Transverse colon (tissue), 4 donors: ENCODE measurements at places on chromosomes 13 and 19.
A peak's percentile ranks its signal among the peaks of the same experiment; 100 is the strongest.

GRCh38 chr19:18239303-18239702 is 13.1 kb upstream of the PDE4C start:
- no peaks in the 10 kb centered on the region for H3K4me1 ChIP-seq
- H3K27ac ChIP-seq, result no peak overlapping the region
- H3K36me3 ChIP-seq, result no peaks in the 10 kb centered on the region
- no peak overlapping the region for H3K4me3 ChIP-seq
- DNase-seq, result no peak

DNA sequence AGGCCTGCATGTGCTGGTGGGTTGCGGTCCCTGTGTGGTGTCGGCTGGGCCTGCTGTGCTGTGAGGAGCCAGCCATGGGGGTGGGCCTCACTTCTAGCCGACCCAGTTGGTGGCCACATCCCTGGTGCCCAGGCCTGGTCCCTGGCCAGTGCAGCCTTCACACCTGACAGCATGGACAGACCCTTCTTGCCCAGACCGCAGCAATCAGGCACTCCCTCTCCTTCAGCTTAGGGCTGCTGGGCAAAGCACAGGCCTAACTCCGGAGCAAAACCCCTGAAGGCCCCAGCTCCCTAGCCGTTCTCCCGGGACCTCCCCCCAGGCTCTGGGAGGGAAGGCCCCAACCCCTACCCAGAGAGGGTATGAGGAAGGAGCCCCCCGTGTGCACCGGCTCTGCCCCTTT is 6.6 kb upstream of the MCF2L start:
- no peaks in the 10 kb centered on the region for H3K4me1 ChIP-seq
- no peaks in the 10 kb centered on the region for H3K36me3 ChIP-seq
- H3K27ac ChIP-seq, result no peak overlapping the region
- no peaks in the 10 kb centered on the region for H3K27me3 ChIP-seq

DNA sequence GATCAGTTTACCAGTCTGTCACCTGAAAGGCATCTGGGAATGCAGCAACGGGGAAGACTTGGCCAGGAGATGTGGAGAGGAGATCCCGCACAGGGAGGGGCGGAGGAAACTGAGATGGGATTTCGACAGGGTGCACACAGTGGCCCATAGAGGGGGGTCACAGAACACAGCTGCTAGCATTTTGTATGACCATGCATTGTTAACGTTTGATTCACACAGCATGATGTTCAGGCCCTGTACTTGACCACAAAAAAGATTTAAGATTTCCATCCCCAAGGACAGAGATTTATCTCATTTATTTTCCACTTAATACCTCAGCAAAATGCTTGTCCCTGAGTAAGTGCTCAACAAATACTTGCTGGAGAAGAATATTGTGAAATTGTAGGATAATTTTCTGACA is 63.2 kb downstream of the RAB20 start:
- H3K4me3 ChIP-seq, result no peak overlapping the region
- no peak overlapping the region for H3K27ac ChIP-seq
- no peaks in the 10 kb centered on the region for H3K4me1 ChIP-seq
- no peaks in the 10 kb centered on the region for H3K27me3 ChIP-seq
- no peak for DNase-seq

GRCh38 chr19:19508217-19508616 is 7.1 kb downstream of the TSSK6 start:
- H3K4me3 ChIP-seq, result no peak overlapping the region
- peaks cover 3% of the 10 kb centered on the region for H3K4me1 ChIP-seq
- no peak overlapping the region for H3K27ac ChIP-seq
- peaks cover 13% of the 10 kb centered on the region for H3K36me3 ChIP-seq
- no peaks in the 10 kb centered on the region for H3K27me3 ChIP-seq
- DNase-seq, result no peak

DNA sequence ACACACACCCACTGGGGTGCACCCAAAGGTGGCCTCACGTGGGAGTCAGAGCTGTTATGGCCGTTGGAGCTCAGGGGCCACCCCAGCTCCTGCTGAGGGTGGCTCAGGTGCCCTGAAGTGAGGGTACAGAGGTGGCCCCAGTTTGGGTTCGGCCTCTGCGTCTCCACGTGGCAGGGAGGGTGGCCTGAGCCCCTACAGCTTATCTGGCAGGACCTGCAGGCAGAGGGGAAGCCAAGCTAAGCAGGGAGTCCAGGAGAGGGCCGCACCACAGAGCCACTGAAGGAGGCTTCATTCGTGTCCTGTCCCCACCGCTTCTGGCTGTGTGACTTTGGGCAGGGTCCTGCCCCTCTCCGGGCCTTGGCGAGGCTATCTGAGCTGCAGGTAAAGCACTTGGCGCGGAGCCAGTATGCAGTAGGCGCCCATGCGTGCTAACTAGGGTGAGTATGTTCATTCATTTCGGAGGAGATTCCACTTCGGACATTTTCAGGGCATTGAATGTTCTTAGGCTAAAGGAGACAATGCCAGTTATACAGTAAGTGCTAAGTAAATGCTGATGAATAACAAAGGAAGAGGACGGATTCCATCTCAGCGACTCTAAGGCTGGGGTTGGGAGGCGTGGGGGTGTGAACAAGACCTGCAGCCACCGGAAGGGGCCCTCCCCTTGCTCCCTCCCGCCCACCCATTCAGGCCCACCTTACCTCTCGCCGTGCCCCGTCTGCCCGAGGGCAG is 4.9 kb downstream of the REX1BD start:
- no peaks in the 10 kb centered on the region for H3K36me3 ChIP-seq
- H3K27ac ChIP-seq, result peak overlapping the region; percentile 28
- peak overlapping the region; percentile 46 for H3K4me3 ChIP-seq
- peaks cover 29% of the 10 kb centered on the region for H3K4me1 ChIP-seq
- DNase-seq, result no peak
- peaks cover 28% of the 10 kb centered on the region for H3K27me3 ChIP-seq

GRCh38 chr13:40682449-40683240 is 16.2 kb upstream of the FOXO1 start:
- H3K27me3 ChIP-seq, result no peaks in the 10 kb centered on the region
- no peak overlapping the region for H3K27ac ChIP-seq
- H3K4me3 ChIP-seq, result no peak overlapping the region
- no peak for DNase-seq
- H3K36me3 ChIP-seq, result no peaks in the 10 kb centered on the region

- H3K36me3 ChIP-seq, result peaks cover 11% of the 10 kb centered on the region
- peak overlapping the region; percentile 58 for H3K27ac ChIP-seq
- H3K4me1 ChIP-seq, result peaks cover 54% of the 10 kb centered on the region
Measured at GRCh38 chr19:47152632-47153031, 22.0 kb downstream of the SAE1 start.

DNA sequence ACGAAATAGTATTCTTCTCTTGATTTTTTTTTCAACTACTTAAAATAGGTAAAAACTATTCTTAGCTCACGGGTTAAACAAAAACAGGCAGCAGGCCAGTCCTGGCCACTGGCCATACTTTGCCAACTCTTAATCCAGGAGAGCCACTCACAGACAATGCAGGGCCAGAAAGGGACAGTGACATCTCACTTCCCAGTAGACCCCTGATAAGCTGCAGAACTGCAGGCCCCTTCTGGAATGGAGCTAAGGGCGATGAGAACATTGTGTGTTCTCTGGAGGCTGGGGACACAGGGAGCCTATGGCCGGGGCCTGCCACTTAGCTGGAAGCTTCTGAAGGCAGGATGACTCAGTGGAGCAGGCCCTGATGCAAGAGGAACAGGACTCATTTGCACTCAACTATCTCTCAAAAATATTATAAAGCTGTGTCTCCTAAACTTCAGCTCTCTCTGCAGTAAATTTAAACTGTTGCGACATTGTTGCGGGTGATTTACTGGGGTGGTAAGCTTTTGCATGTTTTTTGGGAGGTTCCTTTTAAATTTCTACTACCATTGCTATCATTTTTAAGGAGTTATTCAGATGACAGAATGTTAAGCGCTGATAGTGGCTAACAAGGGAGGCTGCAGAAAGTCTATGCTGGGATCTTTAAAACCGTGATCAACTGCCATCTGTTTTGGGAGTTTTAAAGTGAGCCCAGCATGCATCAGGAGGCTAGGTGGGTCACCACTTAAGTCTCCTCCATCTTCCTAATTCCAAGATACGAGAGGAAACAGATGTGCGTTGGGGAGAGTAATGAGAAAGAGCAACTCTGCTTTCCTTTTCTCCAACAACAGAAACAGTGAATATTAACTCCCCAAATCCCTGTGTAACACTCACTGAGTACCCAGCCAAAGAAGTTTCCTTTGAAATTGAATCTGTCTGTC is 33.2 kb upstream of the KATNAL1 start:
- peaks cover 4% of the 10 kb centered on the region for H3K4me1 ChIP-seq
- peak overlapping the region; percentile 77 for H3K27ac ChIP-seq
- H3K36me3 ChIP-seq, result no peaks in the 10 kb centered on the region
- peak; percentile 45 for DNase-seq
- H3K4me3 ChIP-seq, result no peak overlapping the region

- H3K4me3 ChIP-seq, result no peak overlapping the region
- no peaks in the 10 kb centered on the region for H3K4me1 ChIP-seq
- no peak for DNase-seq
- no peaks in the 10 kb centered on the region for H3K36me3 ChIP-seq
Measured at GRCh38 chr13:25836574-25837336, 215.1 kb downstream of the SHISA2 start.

- H3K27me3 ChIP-seq, result no peaks in the 10 kb centered on the region
- no peak overlapping the region for H3K4me3 ChIP-seq
- no peaks in the 10 kb centered on the region for H3K36me3 ChIP-seq
- DNase-seq, result no peak
- H3K27ac ChIP-seq, result no peak overlapping the region
- H3K4me1 ChIP-seq, result peaks cover 7% of the 10 kb centered on the region
Measured at GRCh38 chr13:21048901-21049698, 12.3 kb downstream of the LATS2 start.
